Cerebellum (tissue), 4 donors: ENCODE measurements at places on chromosomes 1 and 21. TPM values are rescaled to one million over a fixed set of nuclear protein-coding genes. Genes with fewer than 3 reads are reported as not detected.
A peak's percentile ranks its signal among the peaks of the same experiment; 100 is the strongest.

GRCh38 chr1:35559317-35559944, 1.8 kb downstream of the NCDN start:
- peak; percentile 67 for DNase-seq

GRCh38 chr1:246329900-246330299, 177.2 kb downstream of the SMYD3 start:
- DNase-seq: no peak

DNA sequence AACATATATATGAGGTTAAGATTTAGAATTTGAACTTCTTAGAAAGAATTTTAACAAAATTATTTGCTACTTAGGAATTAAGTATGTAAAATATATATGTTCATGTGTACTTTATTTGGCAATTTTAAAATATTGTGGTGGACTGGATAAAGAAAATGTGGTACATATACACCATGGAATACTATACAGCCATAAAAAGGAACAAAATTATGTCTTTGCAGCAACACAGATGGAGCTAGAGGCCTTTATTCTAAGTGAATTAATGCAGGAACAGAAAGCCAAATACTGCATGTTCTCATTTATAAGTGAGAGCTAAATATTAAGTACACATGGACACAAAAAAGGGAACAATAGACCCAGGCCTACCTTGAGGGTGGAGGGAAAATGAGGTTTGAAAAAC, 72.2 kb upstream of the FMN2 start:
- no peak for DNase-seq

Gene ADGRL2
- total RNA-seq: 416 TPM

DNA sequence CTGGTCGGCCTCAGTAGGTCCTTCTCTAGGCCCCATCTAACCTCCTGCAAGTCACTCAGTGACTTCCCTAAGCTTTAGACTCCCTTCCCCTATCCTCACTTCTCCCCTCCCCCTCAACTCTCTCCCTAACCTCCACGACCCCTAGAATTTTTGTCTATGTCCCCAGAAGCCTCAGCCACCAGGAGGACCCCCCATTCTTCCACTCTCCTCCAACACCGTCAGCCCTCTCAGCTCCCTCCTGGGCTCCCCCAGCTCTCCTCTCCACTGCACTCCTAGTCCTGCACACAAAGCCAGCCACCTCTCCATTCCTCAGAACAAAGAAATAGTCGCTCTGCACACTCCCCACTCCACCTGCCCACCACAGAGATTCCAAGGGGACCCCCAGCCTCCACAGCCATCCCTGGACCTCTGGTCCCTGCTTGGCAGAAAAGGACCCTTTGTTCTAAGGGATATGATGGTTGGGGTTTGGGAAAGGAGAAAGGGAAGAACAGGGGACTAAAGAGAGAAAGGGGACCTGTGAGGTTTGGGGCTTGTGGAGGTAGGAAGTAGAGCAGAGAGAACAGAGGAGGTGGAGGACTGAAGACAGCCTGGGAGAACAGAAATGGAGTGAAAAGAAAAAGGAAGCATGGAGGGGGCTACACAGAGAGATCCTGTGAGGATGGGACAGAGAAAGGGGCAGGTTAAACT, 2.8 kb downstream of the ARHGEF2 start:
- no peak for DNase-seq

Gene RSRP1
- 83.6 TPM for total RNA-seq

Gene PRR9
- not detected for total RNA-seq
